Thymus (tissue), 14 donors: ENCODE measurements at places on chromosomes 13 and 19. TPM values are rescaled to one million over a fixed set of nuclear protein-coding genes. Genes with fewer than 3 reads are reported as not detected.

GRCh38 chr13:27621116-27621365 is 651 bp upstream of the POLR1D start:
- peaks cover 29% of the 10 kb centered on the region for H3K36me3 ChIP-seq
- peak overlapping the region; percentile 59 for H3K4me3 ChIP-seq
- no peaks in the 10 kb centered on the region for H3K27me3 ChIP-seq
- no peak for DNase-seq
- peak overlapping the region; percentile 98 for H3K27ac ChIP-seq

DNA sequence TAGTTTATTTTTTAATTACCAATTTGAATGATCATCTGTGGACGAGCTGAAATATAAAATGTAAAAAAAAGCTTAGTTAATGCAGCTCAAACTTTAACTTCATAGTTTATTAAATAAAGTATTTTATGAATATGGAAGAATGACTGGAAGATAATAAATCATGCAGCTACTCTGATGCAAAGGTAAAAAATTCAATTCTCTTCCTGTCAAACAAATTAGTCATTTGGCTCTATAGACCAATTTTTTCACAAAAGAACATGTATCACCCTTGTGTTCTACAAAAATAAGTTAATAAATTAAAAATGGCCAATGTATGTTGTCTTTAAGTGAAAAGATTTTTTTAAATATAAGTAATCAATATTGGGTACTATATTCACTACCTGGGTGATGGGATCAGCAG is 26.2 kb downstream of the EXOSC8 start:
- H3K4me1 ChIP-seq, result no peaks in the 10 kb centered on the region
- H3K27me3 ChIP-seq, result no peaks in the 10 kb centered on the region
- peaks cover 19% of the 10 kb centered on the region for H3K36me3 ChIP-seq
- no peak overlapping the region for H3K4me3 ChIP-seq

- H3K4me1 ChIP-seq, result peaks cover 92% of the 10 kb centered on the region
- H3K27me3 ChIP-seq, result peaks cover 22% of the 10 kb centered on the region
- no peak overlapping the region for H3K4me3 ChIP-seq
- no peak for DNase-seq
- H3K27ac ChIP-seq, result no peak overlapping the region
These were observed 1.7 kb downstream of the SSBP4 start for GRCh38 chr19:18420930-18421329.

ZNF154 gene
- 10.5 TPM for total RNA-seq

KASH5 gene
- total RNA-seq, result 0.09 TPM

PLA2G4C gene
- total RNA-seq, result 8.1 TPM
